HCT116 (cell line): ENCODE measurements at places on chromosomes 5 and 9. TPM values are rescaled to one million over a fixed set of nuclear protein-coding genes. Genes with fewer than 3 reads are reported as not detected.

DNA sequence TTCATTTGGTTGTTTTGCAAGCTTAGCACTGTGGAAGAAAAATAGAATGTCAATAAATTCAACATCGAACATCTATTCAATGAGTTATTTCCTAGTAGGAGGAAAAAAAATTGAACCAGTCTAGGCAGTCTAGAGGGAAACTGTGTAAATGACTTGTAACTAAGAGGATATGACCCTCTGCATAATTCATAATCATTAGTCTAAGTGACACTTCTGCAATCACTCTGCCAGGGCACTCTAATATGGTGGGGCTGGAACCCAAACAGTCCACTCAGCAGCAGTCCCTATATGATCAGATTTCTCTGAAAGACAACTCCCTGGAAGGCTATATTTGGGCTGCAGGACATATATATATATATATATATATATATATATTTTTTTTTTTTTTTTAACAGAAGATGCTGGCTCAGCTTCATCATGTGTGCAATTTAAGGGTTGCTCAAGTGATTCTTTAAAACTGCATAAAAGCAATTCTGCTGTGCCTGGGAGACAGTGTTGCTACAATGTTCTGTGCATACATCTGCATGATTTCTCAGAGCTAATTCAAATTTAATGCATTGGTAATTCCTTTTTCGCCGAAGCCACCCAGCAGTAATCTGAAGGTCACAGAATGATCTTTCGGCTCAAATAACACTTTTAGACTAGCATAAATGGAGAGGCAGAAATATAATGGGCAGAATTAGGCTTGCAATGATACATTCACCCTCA, 482.1 kb upstream of the ZNF608 start:
- H3K36me3 ChIP-seq = no peaks in the 10 kb centered on the region
- no peak for DNase-seq
- H3K4me1 ChIP-seq = no peaks in the 10 kb centered on the region
- H3K27me3 ChIP-seq = no peaks in the 10 kb centered on the region
- H3K27ac ChIP-seq = no peak overlapping the region
- no peak overlapping the region for H3K4me3 ChIP-seq

GRCh38 chr9:107638521-107639310, 149.1 kb upstream of the KLF4 start:
- no peaks in the 10 kb centered on the region; the same call in 1 of the 2 replicates for H3K4me1 ChIP-seq
- no peaks in the 10 kb centered on the region for H3K27me3 ChIP-seq
- H3K27ac ChIP-seq = no peak overlapping the region
- no peak for DNase-seq
- no peaks in the 10 kb centered on the region for H3K36me3 ChIP-seq

GRCh38 chr5:13745508-13745907, 199.0 kb downstream of the DNAH5 start:
- H3K36me3 ChIP-seq = no peaks in the 10 kb centered on the region
- no peaks in the 10 kb centered on the region for H3K4me1 ChIP-seq
- H3K27me3 ChIP-seq = no peaks in the 10 kb centered on the region

GRCh38 chr5:62326702-62327101, 20.7 kb downstream of the KIF2A start:
- H3K27ac ChIP-seq = no peak overlapping the region
- no peak for DNase-seq
- no peaks in the 10 kb centered on the region for H3K27me3 ChIP-seq
- H3K4me1 ChIP-seq = no peaks in the 10 kb centered on the region
- no peak overlapping the region for H3K4me3 ChIP-seq

DNA sequence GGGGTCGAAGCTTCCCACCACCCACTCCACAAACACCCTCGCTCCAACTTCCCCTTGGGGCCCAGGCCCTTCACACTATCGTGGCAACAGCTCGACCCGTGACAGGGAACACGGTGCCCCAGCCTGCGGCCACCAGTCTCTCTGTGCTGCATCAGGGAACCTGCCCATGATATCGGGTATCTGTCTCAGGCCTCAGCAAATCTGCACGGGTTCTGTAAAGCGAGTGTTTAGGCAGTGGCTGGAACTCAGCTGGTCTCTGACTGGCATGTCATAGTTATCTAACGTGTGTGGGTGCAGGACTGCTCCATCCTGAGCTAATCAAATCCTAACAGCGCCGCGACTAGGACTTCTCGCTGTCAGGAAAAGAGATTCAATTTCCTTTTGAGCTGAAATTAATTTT, 42.9 kb downstream of the DBH start:
- no peaks in the 10 kb centered on the region for H3K4me1 ChIP-seq
- H3K27ac ChIP-seq = no peak overlapping the region
- no peaks in the 10 kb centered on the region for H3K36me3 ChIP-seq

- no peaks in the 10 kb centered on the region for H3K27me3 ChIP-seq
- H3K4me1 ChIP-seq = no peaks in the 10 kb centered on the region
- H3K27ac ChIP-seq = no peak overlapping the region
- DNase-seq = no peak
- H3K4me3 ChIP-seq = no peak overlapping the region
Observed at GRCh38 chr5:97550164-97550563, 367.1 kb upstream of the RIOK2 start.

DNA sequence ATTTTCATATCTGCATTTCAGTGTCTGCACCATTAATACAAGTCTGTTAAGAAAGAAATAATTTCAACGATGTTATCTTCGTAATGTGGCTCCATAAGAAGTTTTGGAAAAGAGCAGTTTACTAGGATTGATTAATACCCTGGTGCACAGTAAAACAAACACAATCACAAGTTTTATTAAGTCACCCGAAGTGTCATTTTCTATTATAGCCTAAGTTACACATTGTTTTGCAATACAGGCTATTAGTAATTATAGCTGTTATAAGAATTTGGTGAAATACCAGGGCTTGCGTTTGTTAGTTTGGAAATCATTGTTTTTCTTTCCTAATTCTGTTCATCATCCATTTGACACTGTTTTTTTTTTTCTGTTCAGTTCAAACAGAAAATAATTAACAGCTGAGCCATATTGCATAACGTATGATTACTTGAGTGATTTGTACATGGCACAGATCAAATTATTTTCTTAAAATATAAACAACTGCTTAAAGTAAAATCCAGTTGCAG, 30.6 kb downstream of the LVRN start:
- no peak for DNase-seq
- no peaks in the 10 kb centered on the region for H3K36me3 ChIP-seq

DNA sequence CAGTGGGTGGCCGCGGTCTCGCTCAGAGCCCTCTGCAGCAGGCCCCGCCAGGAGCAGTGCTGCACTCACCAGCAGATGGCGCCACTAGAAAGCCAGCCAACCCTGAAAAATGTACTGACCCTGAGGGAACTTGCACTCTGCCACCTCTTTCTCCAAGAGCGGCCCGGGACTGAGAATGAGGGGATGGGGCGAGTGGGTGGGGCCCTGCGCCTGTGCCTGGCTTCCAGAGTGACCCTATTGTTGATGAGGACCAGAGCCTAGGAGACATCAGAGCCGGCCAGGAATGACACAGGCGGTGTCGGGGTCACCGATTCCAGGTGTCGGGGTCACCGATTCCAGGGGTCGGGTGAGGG, 2.9 kb upstream of the IL17B start:
- H3K27me3 ChIP-seq = no peaks in the 10 kb centered on the region
- no peaks in the 10 kb centered on the region for H3K4me1 ChIP-seq
- no peaks in the 10 kb centered on the region for H3K36me3 ChIP-seq

DNA sequence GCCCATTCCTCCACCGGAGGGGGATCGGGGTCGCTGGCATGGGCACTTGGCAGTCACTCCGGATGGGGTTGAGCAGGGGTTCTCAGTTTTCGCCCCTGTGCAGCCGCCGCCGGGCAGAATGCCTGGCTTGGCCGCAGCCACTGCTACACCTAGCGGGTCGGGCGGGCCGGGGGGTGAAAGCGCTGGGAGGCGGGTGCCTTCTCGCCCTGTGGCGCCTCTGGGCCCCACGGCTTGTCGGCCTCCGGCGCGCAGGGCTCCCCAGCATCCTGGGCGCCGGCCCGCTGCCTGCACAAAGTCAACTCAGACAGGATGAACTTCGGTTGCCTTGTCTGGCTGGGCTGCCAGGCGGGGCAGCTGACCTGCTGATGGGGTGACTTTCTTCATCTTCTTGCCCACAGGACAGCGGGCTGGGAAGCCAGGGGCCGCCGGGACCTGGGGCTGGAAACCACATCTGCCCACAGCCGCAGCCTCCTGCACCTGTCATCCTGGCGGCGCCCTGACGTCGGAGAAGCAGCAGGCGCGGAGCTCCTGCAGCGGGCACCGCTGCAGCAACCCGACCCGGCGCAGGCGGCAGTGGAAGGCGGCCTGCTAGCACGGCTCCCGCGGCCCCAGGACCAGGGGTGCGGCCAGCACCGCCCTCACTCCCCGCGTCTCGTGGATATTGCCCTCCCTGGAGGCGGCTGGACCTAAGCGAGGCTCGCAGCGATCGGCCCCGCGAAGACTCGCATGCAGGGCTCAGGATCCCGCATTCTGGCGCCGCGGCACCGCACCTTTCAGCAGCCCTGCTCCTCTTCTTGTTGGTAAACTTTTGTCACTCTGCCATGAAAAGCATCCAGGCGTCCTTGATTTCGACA, 1.3 kb upstream of the ANKRD18A start:
- peak overlapping the region; percentile 81 for H3K27ac ChIP-seq
- H3K36me3 ChIP-seq = no peaks in the 10 kb centered on the region
- no peaks in the 10 kb centered on the region for H3K27me3 ChIP-seq
- H3K4me3 ChIP-seq = peak overlapping the region; percentile 74
- DNase-seq = no peak
- H3K4me1 ChIP-seq = peaks cover 14% of the 10 kb centered on the region; the same call in 1 of the 2 replicates

GRCh38 chr5:131966551-131966950, 21.1 kb upstream of the MEIKIN start:
- H3K4me1 ChIP-seq = no peaks in the 10 kb centered on the region
- DNase-seq = no peak
- H3K27me3 ChIP-seq = no peaks in the 10 kb centered on the region
- H3K27ac ChIP-seq = no peak overlapping the region

DNA sequence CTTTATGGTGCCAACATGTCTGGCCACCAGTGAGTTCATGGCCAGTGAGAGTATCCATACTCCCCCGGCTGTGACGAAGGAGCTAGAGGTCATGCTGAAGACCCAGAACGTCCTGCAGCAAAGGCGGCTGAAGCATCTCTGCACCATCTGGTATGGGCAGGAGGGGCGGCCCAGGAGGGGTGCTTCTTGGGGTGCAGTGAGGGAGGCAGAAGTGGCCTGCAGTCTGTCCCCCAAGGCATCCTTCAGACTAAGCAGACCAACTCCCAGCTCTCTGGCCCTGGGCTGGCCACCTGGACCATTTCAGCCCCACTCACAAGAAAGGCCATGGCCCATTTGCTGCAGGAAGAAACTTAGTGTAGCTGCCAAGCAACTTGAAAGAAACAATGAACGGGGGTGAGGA, 11.0 kb downstream of the CCDC180 start:
- H3K36me3 ChIP-seq = peaks cover 4% of the 10 kb centered on the region; the same call in 1 of the 2 replicates
- no peak overlapping the region for H3K27ac ChIP-seq
- no peaks in the 10 kb centered on the region for H3K27me3 ChIP-seq
- no peak overlapping the region for H3K4me3 ChIP-seq
- no peak for DNase-seq
- no peaks in the 10 kb centered on the region for H3K4me1 ChIP-seq

DNA sequence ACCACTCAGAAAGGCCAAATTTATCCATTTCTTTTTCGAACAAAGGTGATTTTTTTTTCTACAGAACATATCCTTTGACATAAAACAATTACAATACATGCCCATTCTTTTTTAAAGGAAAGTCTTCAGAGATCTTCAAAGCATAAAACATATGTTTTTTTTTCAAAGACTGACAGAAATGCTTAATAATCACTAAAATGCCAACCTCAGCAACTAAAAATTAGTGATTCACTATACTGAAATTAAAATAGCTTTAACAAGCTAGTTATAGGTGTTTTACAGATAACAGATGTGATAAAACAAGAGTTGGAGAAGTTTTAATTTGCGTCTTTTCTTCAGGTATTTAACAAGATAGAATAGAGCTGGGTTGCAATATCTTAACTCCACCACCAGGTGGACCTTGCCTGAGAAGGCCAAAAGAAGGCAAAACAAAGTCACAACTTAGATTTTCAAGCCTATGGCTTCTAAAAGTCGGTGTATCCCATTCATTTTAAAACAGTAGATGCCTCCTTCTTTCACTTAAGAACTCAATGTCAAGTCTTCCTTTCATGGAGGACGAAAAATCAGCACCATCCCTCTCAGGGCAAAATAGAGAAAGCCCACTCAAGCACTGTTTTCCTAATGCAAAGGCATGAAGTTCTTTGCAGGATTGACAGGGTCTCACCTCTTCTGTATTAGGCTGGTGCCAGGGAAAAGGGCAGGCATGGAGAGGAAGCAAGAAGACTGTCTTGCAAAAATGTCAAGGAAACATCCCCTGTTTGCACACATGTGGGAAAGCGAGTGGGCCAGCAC, 31.1 kb upstream of the CPLX2 start:
- H3K4me1 ChIP-seq = peaks cover 11% of the 10 kb centered on the region
- H3K27ac ChIP-seq = no peak overlapping the region
- no peak for DNase-seq
- H3K36me3 ChIP-seq = no peaks in the 10 kb centered on the region

GRCh38 chr9:89278551-89278950, 32.4 kb upstream of the CKS2 start:
- H3K4me3 ChIP-seq = no peak overlapping the region
- no peaks in the 10 kb centered on the region for H3K36me3 ChIP-seq
- H3K27ac ChIP-seq = no peak overlapping the region
- no peak for DNase-seq
- no peaks in the 10 kb centered on the region for H3K4me1 ChIP-seq
- no peaks in the 10 kb centered on the region for H3K27me3 ChIP-seq

GRCh38 chr5:103066326-103066725, 53.6 kb downstream of the GIN1 start:
- H3K27me3 ChIP-seq = no peaks in the 10 kb centered on the region
- no peaks in the 10 kb centered on the region for H3K36me3 ChIP-seq
- no peak overlapping the region for H3K4me3 ChIP-seq
- no peak overlapping the region for H3K27ac ChIP-seq
- H3K4me1 ChIP-seq = no peaks in the 10 kb centered on the region

DNA sequence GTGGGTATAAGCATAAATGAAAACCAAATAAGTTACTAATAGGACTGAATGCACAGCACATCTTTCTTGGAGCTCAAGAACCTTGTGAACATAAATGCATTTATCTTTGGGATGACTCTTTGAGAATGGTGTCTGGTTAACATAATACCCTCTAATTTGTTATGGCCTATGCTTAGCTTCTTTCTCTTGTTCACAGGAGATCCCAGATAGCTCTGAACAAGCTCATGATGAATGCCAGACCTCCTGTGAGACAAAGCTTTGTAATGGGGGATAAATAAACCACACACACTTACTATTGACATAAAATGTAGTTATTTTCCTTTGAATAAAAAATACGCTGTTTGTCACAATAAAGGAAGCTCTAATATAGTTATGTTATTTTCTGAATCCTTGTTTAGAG, 111.5 kb downstream of the PSAT1 start:
- DNase-seq = no peak
- no peaks in the 10 kb centered on the region for H3K27me3 ChIP-seq
- H3K4me1 ChIP-seq = no peaks in the 10 kb centered on the region
- no peaks in the 10 kb centered on the region for H3K36me3 ChIP-seq
- no peak overlapping the region for H3K27ac ChIP-seq
- no peak overlapping the region for H3K4me3 ChIP-seq

GRCh38 chr5:133831491-133832224, 136.8 kb downstream of the C5orf15 start:
- no peak for DNase-seq
- peaks cover 36% of the 10 kb centered on the region for H3K27me3 ChIP-seq
- no peaks in the 10 kb centered on the region for H3K36me3 ChIP-seq
- no peaks in the 10 kb centered on the region for H3K4me1 ChIP-seq

Gene DIPK1B
- total RNA-seq = 15.6 TPM

Gene GABRA1
- not detected for total RNA-seq

Gene CXCL14
- not detected for total RNA-seq

Gene ZFP2
- 0.57 TPM for total RNA-seq

Gene PCDHB7
- not detected for total RNA-seq

Gene NME5
- 3.1 TPM for total RNA-seq

Gene IL9
- total RNA-seq = not detected

Gene C9
- 0.34 TPM for total RNA-seq

Gene OGN
- 0.15 TPM for total RNA-seq

Gene AGXT2
- total RNA-seq = not detected

Gene GABRB2
- not detected for total RNA-seq
